ENCODE measurements at places on chromosomes 5 and 9. TPM values are rescaled to one million over a fixed set of nuclear protein-coding genes. Genes with fewer than 3 reads are reported as not detected.

- no peaks in the 10 kb centered on the region for H3K27me3 ChIP-seq
- no peak for DNase-seq
- H3K4me1 ChIP-seq: peaks cover 2% of the 10 kb centered on the region
- no peak overlapping the region for H3K27ac ChIP-seq
- no peak overlapping the region for H3K4me3 ChIP-seq
These were observed 66.0 kb downstream of the FRMD3 start for GRCh38 chr9:83472221-83472665.

- H3K4me1 ChIP-seq: peaks cover 6% of the 10 kb centered on the region
- H3K27ac ChIP-seq: no peak overlapping the region
- H3K36me3 ChIP-seq: peaks cover 32% of the 10 kb centered on the region
- no peaks in the 10 kb centered on the region for H3K27me3 ChIP-seq
- no peak overlapping the region for H3K4me3 ChIP-seq
These were observed 21.1 kb downstream of the ACO1 start for GRCh38 chr9:32405506-32405905.

GRCh38 chr9:136684799-136685198 lies 2.5 kb downstream of the AGPAT2 start:
- H3K36me3 ChIP-seq: no peaks in the 10 kb centered on the region

The RAD50 gene
- 34.1 TPM for total RNA-seq

GRCh38 chr5:135574493-135574892 lies 4.3 kb downstream of the CXCL14 start:
- H3K27me3 ChIP-seq: peaks cover 14% of the 10 kb centered on the region
- no peak for DNase-seq
- H3K4me1 ChIP-seq: peaks cover 8% of the 10 kb centered on the region
- no peaks in the 10 kb centered on the region for H3K36me3 ChIP-seq

The CMYA5 gene
- total RNA-seq: 33.9 TPM

DNA sequence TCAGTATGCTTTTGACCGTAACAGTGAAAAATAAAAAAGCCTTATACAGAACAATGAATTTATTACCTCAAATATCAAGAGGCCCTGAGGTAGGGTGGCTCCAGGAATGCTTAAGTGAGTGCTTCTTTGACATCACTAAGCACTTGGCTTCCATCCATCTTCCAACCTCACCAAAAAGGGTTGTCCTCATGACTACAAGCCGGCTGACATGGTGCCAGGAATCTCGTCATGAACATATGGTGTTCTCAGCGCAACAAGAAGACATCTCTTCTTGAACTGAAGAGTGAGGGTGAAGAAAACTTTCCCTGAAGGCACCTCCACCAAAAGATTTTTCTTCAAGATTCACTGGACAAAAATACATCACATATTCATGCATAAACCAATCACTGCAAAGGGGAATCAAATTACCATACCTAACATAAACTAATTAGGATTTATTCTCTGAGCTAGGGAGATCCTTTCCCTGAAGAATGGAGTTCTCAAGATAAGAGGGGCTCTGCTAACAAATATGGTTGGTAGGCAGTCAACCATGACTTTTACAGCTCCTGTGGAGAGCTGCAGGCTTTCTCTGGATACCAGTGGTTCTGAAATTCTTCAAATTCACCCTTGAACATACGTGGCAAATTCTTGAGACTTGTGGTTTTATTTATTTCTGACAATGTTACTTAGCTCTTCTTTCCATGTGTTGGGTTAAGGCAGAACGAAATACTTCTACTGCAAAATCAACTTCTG lies 49.5 kb downstream of the AGXT2 start:
- H3K27me3 ChIP-seq: no peaks in the 10 kb centered on the region
- H3K27ac ChIP-seq: peak overlapping the region; percentile 17
- no peaks in the 10 kb centered on the region for H3K36me3 ChIP-seq
- H3K4me1 ChIP-seq: peaks cover 6% of the 10 kb centered on the region
- H3K4me3 ChIP-seq: no peak overlapping the region

The SMIM33 gene
- not detected for total RNA-seq

The CD74 gene
- 675 TPM for total RNA-seq

The PTGDS gene
- 39.5 TPM for total RNA-seq

- H3K36me3 ChIP-seq: no peaks in the 10 kb centered on the region
- H3K27ac ChIP-seq: no peak overlapping the region
- H3K4me3 ChIP-seq: no peak overlapping the region
- H3K27me3 ChIP-seq: no peaks in the 10 kb centered on the region
These were observed 128.6 kb downstream of the PDZD2 start for GRCh38 chr5:31767335-31768031.

The CNTNAP3 gene
- 11.5 TPM for total RNA-seq

The TRIM36 gene
- total RNA-seq: 2.7 TPM

GRCh38 chr5:88203981-88204750 lies 64.5 kb downstream of the TMEM161B start:
- no peak overlapping the region for H3K4me3 ChIP-seq
- H3K4me1 ChIP-seq: no peaks in the 10 kb centered on the region
- H3K27ac ChIP-seq: no peak overlapping the region
- no peak for DNase-seq
- H3K36me3 ChIP-seq: peaks cover 4% of the 10 kb centered on the region

GRCh38 chr5:143101725-143102386 lies 301.6 kb downstream of the NR3C1 start:
- no peaks in the 10 kb centered on the region for H3K36me3 ChIP-seq
- no peak overlapping the region for H3K4me3 ChIP-seq
- no peak overlapping the region for H3K27ac ChIP-seq
- no peak for DNase-seq
- no peaks in the 10 kb centered on the region for H3K4me1 ChIP-seq

DNA sequence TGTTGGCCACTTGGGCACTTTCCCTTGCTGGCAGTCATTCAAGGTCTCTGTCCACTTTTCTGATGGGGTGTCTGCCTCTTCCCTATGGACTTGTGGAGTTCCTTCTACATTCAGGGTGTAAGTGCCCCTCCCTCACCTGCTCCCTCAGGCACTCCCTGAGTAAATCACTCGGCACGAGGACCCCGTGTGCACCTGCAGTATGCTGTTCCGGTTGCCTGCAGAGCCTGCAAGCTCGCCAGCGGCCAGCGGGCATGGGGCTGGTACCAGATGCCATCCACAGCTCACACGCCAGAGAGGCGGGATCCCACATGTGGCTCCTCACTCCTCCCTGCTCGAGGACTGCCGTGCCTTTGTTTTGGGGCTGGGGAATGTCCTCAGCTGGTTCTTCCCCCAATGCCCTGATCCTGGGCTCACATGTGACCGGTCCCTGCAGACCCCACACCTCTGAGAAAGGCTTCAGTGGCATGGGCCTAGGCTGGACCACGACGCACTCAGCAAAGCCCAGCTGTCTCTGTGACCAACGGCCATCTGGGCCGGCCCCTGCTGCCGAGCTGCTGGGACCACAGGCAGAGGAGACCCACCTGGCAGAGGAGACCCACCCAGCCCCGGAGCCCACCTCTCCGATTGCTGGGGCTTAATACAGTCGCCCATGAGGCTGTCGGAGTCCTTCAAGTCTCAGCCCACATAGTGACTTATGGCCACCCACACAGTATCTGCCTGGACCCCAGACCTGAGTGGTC lies 46.1 kb upstream of the CLPTM1L start:
- no peaks in the 10 kb centered on the region for H3K27me3 ChIP-seq
- DNase-seq: no peak
- H3K4me1 ChIP-seq: peaks cover 4% of the 10 kb centered on the region
- no peaks in the 10 kb centered on the region for H3K36me3 ChIP-seq
- H3K27ac ChIP-seq: no peak overlapping the region

- no peak for DNase-seq
- H3K4me3 ChIP-seq: no peak overlapping the region
- H3K4me1 ChIP-seq: no peaks in the 10 kb centered on the region
- no peaks in the 10 kb centered on the region for H3K36me3 ChIP-seq
- no peaks in the 10 kb centered on the region for H3K27me3 ChIP-seq
- H3K27ac ChIP-seq: no peak overlapping the region
These were observed 85.0 kb upstream of the RASA1 start for GRCh38 chr5:87182649-87183048.

- H3K4me3 ChIP-seq: no peak overlapping the region
- no peaks in the 10 kb centered on the region for H3K36me3 ChIP-seq
- DNase-seq: peak; percentile 44
- no peaks in the 10 kb centered on the region for H3K27me3 ChIP-seq
These were observed 148.3 kb upstream of the RUSC2 start for GRCh38 chr9:35341585-35341984.

The SPATA31E1 gene
- total RNA-seq: not detected

GRCh38 chr9:100030548-100030947 lies 68.3 kb downstream of the ERP44 start:
- no peak for DNase-seq
- no peak overlapping the region for H3K27ac ChIP-seq
- H3K4me3 ChIP-seq: no peak overlapping the region
- no peaks in the 10 kb centered on the region for H3K4me1 ChIP-seq
- no peaks in the 10 kb centered on the region for H3K36me3 ChIP-seq

DNA sequence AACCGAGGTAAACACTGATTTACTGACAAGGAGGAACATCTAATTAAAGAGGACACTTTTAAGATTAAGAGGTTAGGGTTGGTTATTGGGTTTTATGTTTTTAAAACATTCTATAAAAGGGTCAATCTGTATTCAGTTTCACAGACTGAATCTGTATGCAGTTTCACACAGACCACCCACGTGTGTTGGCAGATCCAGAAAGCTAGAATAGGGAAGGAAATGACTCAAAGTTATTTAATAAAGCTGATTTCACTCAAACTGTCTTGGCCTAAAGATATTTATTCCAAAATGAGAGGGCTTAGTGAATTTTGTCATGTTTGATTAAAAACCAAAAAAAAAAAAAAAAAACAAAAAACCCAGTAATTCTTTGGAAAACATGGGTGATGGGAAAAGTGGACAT lies 140.2 kb downstream of the SLC24A2 start:
- no peaks in the 10 kb centered on the region for H3K4me1 ChIP-seq
- H3K4me3 ChIP-seq: no peak overlapping the region
- no peak overlapping the region for H3K27ac ChIP-seq
- no peaks in the 10 kb centered on the region for H3K36me3 ChIP-seq
- DNase-seq: no peak
- H3K27me3 ChIP-seq: no peaks in the 10 kb centered on the region

The TNFSF15 gene
- 1.1 TPM for total RNA-seq

The PCDHA1 gene
- total RNA-seq: 0.13 TPM

- no peaks in the 10 kb centered on the region for H3K36me3 ChIP-seq
- no peak overlapping the region for H3K27ac ChIP-seq
- no peak for DNase-seq
- no peaks in the 10 kb centered on the region for H3K27me3 ChIP-seq
- no peaks in the 10 kb centered on the region for H3K4me1 ChIP-seq
These were observed 93.3 kb downstream of the MELK start for GRCh38 chr9:36665921-36666431.

The DRD1 gene
- not detected for total RNA-seq

GRCh38 chr9:109794361-109795012 lies 14.5 kb downstream of the PALM2AKAP2 start:
- no peaks in the 10 kb centered on the region for H3K27me3 ChIP-seq
- no peak overlapping the region for H3K27ac ChIP-seq
- H3K36me3 ChIP-seq: no peaks in the 10 kb centered on the region

DNA sequence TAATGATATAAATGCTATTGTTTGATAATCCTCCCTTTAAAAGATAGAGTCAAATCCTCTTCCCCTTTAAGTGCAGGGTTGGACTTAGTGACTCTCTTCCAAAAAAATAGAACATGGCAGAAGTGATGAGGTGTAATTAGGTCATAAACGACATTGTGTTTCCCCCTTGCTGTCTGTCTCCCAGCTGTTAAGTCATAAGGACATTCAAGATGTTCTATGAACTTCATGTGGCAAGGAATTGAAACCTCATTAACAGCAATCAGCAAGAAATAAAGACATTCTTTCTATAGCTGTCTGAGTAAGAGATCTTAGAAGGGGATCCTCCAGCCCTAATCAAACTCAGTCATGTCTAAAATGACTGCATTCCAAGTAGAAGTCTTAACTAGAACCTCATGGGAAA lies 3.3 kb upstream of the SLC25A46 start:
- no peaks in the 10 kb centered on the region for H3K36me3 ChIP-seq
- peaks cover 9% of the 10 kb centered on the region for H3K4me1 ChIP-seq
- no peak for DNase-seq

DNA sequence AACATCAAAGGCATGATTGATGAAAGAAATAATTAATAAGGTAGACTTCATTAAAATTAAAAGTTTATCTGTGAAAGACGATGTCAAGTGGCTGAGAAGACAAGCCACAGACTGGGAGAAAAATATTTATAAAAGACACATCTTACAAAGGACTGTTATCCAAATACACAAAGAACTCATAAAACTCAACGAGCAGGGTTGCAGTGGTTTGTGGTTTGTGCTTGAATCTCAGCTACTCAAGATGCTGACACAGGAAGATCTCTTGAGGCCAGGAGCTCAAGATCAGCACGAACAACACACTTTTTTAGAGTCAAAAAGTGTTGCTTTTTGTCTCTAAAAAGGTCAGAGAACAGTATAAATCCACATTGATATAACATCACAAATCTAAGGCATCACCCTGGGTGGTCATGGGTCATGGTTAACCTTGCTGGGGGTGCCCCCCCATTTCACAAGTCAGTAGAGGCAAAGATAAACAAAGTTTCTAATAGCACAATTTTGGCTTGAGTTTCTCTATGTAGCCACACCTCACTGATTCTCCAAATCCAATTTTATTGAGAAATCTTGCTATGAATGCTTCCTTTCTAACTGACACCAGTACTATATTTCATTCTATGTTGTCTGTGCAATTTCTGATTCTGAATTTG lies 342.9 kb upstream of the RPS23 start:
- peak overlapping the region; percentile 11 for H3K27ac ChIP-seq
- H3K4me1 ChIP-seq: no peaks in the 10 kb centered on the region
- DNase-seq: peak; percentile 47
- H3K36me3 ChIP-seq: no peaks in the 10 kb centered on the region
- H3K4me3 ChIP-seq: no peak overlapping the region

The C9 gene
- total RNA-seq: not detected

The STK32A gene
- total RNA-seq: 5.8 TPM

The C1QTNF2 gene
- not detected for total RNA-seq

- H3K36me3 ChIP-seq: no peaks in the 10 kb centered on the region
- H3K4me1 ChIP-seq: no peaks in the 10 kb centered on the region
- H3K4me3 ChIP-seq: no peak overlapping the region
- DNase-seq: no peak
These were observed 118.0 kb downstream of the SLF1 start for GRCh38 chr5:94736498-94736897.

- H3K4me3 ChIP-seq: no peak overlapping the region
- H3K27me3 ChIP-seq: no peaks in the 10 kb centered on the region
- H3K36me3 ChIP-seq: no peaks in the 10 kb centered on the region
- DNase-seq: no peak
- H3K4me1 ChIP-seq: peaks cover 5% of the 10 kb centered on the region
These were observed 118.8 kb downstream of the GAPVD1 start for GRCh38 chr9:125380406-125380805.

DNA sequence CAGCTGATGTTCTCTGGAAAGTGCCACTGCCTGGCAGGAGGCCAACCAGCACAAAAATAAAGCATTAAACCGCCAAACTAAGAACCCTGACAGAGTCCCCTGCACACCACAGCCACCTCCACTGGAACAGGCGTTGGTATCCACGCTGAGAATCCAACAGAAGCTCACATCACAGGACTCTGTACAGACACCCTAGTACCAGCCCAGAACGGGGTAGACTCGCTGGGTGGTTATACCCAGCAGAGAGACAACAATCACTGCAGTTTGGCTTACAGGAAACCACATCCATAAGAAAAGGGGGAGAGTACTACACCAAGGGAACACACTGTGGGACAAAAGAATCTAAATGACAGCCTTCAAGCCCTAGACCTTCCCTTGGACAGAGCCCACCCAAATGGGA lies 15.0 kb upstream of the POU5F2 start:
- no peaks in the 10 kb centered on the region for H3K36me3 ChIP-seq
- no peaks in the 10 kb centered on the region for H3K27me3 ChIP-seq
- DNase-seq: no peak
- H3K27ac ChIP-seq: no peak overlapping the region
- H3K4me1 ChIP-seq: no peaks in the 10 kb centered on the region
- no peak overlapping the region for H3K4me3 ChIP-seq

- H3K27ac ChIP-seq: no peak overlapping the region
- H3K27me3 ChIP-seq: peaks cover 3% of the 10 kb centered on the region
- H3K4me1 ChIP-seq: peaks cover 9% of the 10 kb centered on the region
- H3K4me3 ChIP-seq: no peak overlapping the region
- no peaks in the 10 kb centered on the region for H3K36me3 ChIP-seq
These were observed 24.4 kb downstream of the FAM163B start for GRCh38 chr9:133584559-133585476.

Measured in thyroid gland (tissue), 4 donors.